Kidney epithelial cell (primary cell): ENCODE measurements at places on chromosomes 12 and 14. TPM values are rescaled to one million over a fixed set of nuclear protein-coding genes. Genes with fewer than 3 reads are reported as not detected.

Gene ACTR10
- 83.6 and 137 TPM in 2 replicates for total RNA-seq

Gene TMEM132D
- total RNA-seq: 6.4 and 7.1 TPM in 2 replicates

Gene CPNE6
- not detected in 2 replicates for total RNA-seq

Gene KRT7
- 1,242 and 1,355 TPM in 2 replicates for total RNA-seq

Gene SERPINA3
- 33.9 and 45.3 TPM in 2 replicates for total RNA-seq

Gene ANG
- 0.14 and 1.1 TPM in 2 replicates for total RNA-seq

Gene GPR132
- total RNA-seq: 1.7 and 1.9 TPM in 2 replicates

Gene TCL1B
- total RNA-seq: not detected in 2 replicates

Gene RESF1
- total RNA-seq: 32.3 and 33.0 TPM in 2 replicates

Gene AEBP2
- 11.9 and 12.5 TPM in 2 replicates for total RNA-seq

Gene KCNH3
- total RNA-seq: 0.21 and 0.41 TPM in 2 replicates

Gene SIX1
- total RNA-seq: 2.9 and 3.3 TPM in 2 replicates

Gene ASPG
- total RNA-seq: 0.21 TPM in 1 of 2 replicates, not detected in the other

Gene RNF34
- total RNA-seq: 37.7 and 45.3 TPM in 2 replicates

Gene LMO3
- not detected in 2 replicates for total RNA-seq

Gene NAA30
- 21.4 and 24.0 TPM in 2 replicates for total RNA-seq

Gene MGST1
- total RNA-seq: 9.0 and 12.8 TPM in 2 replicates

Gene BATF
- total RNA-seq: 0.14 TPM in 1 of 2 replicates, not detected in the other

Gene USP44
- total RNA-seq: 0.89 and 1.3 TPM in 2 replicates

Gene DNAJC22
- 1.2 and 1.6 TPM in 2 replicates for total RNA-seq

Gene RERG
- 1.2 and 1.6 TPM in 2 replicates for total RNA-seq

Gene COCH
- total RNA-seq: 16.4 and 18.8 TPM in 2 replicates

Gene RND1
- 9.9 and 10.7 TPM in 2 replicates for total RNA-seq

Gene FGD6
- 31.5 and 40.9 TPM in 2 replicates for total RNA-seq

Gene KRT73
- total RNA-seq: not detected in 2 replicates

Gene KCNC2
- 0.14 TPM in 1 of 2 replicates, not detected in the other for total RNA-seq

Gene RHOJ
- total RNA-seq: 0.21 and 0.54 TPM in 2 replicates

Gene KRT84
- total RNA-seq: not detected in 2 replicates

Gene SVOP
- not detected in 2 replicates for total RNA-seq

Gene RAB15
- total RNA-seq: 18.2 and 21.9 TPM in 2 replicates

Gene CLEC4E
- 24.4 and 40.4 TPM in 2 replicates for total RNA-seq

Gene PRB2
- not detected in 2 replicates for total RNA-seq
